ENCODE measurements at places on chromosomes 11 and 22. TPM values are rescaled to one million over a fixed set of nuclear protein-coding genes. Genes with fewer than 3 reads are reported as not detected.

NOX4 gene
- 16.0 TPM for total RNA-seq

GRCh38 chr11:7904917-7905316 is 26.2 kb downstream of the OR10A6 start:
- DNase-seq: no peak

- no peak for DNase-seq
Measured at GRCh38 chr11:19696073-19696472, 16.6 kb upstream of the NAV2 start.

GRCh38 chr11:128904656-128905344 is 13.6 kb downstream of the KCNJ5 start:
- no peak for DNase-seq

DNA sequence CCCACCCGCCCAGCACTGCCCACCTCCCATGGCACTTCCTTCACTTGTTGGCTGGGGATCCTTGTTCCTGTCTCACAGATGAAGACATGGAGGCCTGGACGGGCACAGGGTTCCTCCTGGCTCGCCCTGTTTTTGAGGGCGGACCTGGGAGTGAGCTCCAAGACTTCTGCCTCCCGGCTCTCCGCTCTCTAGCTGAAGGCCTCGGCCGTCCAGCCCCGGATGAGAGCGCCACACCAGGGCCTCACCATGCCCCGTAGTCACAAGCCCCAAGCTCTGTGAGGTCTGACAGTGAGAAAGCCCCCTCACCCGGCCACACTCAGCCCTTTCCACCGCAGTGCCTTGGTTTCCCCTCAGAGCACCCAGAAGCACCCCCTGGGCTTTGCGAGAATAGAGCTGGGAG is 9.1 kb downstream of the TPCN2 start:
- DNase-seq: no peak

DNA sequence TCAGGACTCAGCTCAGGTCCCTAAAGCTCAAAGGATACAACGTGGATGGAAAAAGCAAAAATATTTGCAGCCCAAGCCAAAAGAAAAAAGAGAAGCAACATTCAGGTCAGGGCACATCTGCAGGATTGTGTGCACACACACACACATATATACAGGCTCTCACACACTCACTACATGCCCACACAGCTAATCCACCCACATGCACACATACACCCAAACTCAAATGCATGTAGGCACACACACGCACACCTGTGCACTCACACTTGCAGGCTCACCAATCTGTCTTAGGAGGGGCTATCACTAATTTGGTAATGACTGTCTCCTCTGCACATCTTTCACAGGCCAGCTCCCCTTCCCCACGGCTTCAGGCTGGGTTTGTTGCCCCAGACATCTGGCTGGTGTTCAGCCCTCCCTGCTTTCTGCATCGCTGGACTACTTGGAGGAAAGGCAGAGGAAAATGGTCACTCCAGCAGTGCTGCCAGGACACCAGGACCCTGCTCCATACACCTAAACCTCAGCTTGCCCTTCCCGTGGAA is 103.6 kb upstream of the DRD2 start:
- no peak for DNase-seq

DNA sequence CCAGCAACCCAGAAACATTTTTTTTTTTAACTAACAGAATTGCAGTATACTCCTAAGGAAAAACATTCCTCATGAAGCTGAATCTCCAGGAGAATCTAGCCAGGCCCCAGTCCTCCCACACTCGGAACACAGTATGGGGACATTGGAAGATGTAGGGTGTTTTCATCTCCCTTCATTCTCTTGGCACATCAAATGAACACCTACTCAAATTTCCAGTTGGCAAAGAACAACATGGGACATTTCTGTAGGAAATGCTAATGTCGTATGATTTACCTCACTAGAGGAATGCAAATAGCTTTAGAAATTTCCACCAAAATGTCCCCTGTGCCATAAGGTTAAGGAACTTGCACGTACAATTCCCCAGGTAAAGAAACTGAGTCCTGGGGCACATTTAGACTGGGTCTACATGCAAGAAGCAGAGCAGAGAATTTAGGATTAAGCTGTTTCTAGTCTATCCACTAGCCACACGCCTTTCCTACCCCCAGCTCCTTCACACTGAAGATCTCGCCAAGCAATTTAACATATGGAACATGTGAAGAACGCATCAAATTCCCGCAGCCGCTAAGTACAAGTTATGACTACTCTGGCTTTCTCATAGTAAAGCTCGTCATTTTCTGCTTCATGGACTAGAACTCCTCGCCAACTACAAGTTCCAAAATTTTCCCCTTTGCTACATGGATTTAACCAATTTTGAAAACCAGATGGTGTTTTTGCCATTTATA is 2.9 kb upstream of the CADM1 start:
- DNase-seq: no peak

- no peak for DNase-seq
Measured at GRCh38 chr11:125082611-125083311, 19.7 kb downstream of the SLC37A2 start.

GRCh38 chr11:56491270-56491669 is at the start of gene OR5M8:
TSS of gene OR5M8 (minus strand) at chr11:56491370. CDS start at chr11:56491370, 0 bp downstream.
- no peak for DNase-seq
